Activated CD4-positive, alpha-beta T cell treated with anti-CD3 and anti-CD28 coated beads, Interleukin-2, amount 50 U/mL, for 1 hour (primary cell): ENCODE measurements at places on chromosomes 7 and 10.

GRCh38 chr7:132059141-132059540 is 502.7 kb upstream of the PODXL start:
- DNase-seq, result no peak

DNA sequence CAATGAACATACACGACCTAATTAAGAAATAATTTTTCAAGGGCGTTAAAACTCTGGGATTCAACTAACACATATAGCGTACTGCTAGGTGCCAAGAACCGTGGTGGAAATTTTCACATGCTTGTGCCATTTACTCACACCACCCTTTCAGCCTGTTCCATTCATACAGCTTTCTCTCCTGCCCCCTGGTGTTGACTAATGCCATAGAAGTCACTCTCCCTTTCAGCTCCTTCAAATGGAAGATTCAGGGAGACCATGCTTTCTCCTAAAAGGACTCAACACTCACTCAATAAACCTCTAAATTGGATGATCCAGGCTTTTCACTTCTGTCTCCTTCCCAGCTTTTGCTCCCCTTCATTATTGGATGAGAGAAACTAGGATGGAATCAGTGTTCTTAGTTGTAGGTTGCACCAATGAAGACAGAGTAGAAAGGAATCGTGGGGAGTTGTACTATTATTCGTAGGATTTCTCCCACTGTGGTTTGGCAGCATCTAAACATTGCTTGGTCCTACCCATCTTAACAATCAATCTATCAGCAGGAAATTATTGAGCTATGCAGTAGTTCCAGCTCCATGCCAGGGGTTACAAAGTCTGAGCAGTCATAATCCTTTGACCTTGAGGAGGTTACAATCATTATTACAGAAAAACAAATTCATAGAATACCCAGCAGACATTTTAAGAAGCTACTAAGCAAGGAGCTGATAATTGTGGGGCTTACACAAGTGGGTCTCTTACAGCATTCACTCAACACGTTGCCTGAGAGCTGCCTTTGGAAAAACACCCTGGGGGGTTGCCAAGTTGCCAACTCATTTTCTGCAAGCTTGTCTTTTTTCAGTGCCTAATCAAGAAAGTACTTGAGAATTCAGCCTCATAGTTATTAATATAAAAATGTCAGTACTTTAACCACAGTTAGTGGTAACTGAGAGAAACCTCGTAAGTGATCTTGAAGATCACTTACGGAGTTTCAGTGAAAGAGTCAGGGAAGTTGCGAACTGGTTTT is 2.8 kb upstream of the PPP1R3C start:
- peak; percentile 28 for DNase-seq

- no peak for DNase-seq
Measured at GRCh38 chr10:5033061-5033778, 29.6 kb upstream of the AKR1C2 start.

DNA sequence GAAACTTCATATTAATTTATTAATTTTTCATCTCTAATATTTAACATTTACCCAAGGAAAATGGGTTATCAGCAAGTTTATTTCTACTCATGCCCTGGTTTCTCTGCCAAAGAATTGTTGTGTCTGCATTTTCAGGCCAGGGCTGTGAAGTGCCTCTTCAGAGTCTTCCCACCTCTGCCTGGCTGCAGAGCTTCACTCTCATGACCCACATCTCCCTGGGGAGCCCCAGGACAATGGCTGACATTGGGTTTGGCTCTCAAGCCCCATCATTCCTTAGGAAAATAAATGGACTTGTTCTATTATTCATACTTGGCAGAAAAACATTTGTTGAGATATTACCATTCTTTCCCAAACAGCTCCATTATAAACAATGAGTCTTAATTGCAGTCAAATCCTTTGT is 30.3 kb downstream of the CACNA2D1 start:
- DNase-seq, result no peak

DNA sequence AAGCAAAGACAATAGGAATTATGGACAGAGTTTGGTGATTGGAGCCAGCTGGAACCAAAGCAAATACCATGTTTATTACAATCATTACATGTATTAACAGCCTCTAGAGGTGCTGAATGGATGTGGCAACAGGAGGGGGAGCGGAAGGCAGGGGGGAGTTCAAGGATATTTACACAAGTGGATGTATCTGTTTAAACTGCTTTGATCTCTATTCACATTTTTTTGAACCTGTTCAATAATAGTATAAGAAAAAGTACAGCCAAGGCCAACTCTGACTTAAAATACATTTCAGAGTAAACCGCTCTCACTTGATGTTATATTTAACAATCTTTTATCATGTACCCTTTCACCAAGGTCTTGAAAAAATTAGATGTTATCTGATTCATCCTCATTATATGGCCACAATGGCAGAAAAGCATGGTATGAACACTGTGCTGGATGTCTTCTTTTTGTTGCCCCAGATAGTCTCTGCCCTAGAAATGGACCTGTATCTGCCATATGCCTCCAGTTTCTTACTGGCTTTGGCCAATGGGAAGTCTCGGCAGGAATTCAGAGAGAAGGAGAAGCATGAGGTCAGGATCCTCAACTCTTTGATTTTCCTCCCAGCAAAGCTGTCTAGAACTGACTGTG is 88.2 kb upstream of the FAM133B start:
- no peak for DNase-seq

DNA sequence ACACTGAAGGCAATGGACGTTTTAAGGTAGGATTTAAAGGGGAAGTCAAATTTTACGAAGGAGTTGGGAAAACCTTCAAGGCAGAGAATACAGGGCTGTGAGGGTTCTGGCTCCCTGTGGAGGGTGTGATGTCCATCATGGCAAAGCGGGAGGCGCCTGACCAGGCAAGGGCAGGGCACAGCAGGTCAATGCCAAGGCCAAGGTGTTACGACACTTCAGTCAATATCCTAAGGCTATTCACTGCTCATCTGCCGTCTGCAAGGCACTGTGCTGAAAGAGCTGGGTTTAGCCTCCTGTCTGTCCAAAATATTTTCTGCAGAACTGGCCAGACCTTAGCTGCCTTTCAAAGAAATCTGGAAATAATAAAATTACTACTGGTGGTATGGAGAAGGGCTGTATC is 297.9 kb upstream of the MGMT start:
- no peak for DNase-seq

GRCh38 chr10:3372281-3372680 is 199.7 kb upstream of the PITRM1 start:
- DNase-seq, result no peak

DNA sequence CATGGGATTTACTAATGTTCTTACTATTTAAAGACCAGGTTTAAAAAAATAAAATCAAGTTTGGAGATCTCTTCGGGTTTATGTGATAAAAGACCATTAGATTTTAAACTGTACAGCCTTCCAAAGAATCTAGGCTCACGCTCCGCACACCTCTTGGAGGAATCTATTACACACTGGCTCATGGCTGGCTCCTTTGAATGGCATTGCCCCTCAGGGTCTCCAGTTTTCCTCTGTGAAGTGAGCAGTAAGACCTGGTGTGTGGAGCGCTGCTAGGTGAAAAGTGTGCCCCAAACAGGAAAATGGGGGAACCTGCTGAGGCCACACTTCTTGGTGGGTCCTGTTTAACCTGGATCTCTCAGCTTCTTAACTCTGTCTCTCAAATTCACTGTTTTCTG is 142.3 kb downstream of the KAT6B start:
- DNase-seq, result no peak

DNA sequence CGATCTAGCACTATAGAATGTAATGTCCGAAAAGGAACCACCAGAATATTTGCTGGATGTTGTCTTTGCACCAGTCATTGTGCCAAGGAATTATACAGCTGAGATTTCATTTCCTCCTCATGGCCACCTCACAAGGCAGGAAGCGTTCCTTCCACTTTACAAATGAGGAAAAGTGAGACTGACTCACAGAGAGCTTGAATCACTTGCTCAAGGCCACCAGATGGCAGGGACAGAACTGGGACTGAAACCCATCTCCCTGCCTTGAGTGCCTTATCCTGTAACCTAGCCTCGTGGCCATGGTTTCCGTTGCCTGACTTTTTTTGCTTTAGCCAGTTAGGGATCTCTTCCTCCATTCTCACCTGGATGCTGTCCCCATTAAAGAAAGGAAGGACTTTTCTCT is 44.7 kb upstream of the PDZD8 start:
- no peak for DNase-seq
